ENCODE measurements at places on chromosomes 1 and 21.
A peak's percentile ranks its signal among the peaks of the same experiment; 100 is the strongest.

DNA sequence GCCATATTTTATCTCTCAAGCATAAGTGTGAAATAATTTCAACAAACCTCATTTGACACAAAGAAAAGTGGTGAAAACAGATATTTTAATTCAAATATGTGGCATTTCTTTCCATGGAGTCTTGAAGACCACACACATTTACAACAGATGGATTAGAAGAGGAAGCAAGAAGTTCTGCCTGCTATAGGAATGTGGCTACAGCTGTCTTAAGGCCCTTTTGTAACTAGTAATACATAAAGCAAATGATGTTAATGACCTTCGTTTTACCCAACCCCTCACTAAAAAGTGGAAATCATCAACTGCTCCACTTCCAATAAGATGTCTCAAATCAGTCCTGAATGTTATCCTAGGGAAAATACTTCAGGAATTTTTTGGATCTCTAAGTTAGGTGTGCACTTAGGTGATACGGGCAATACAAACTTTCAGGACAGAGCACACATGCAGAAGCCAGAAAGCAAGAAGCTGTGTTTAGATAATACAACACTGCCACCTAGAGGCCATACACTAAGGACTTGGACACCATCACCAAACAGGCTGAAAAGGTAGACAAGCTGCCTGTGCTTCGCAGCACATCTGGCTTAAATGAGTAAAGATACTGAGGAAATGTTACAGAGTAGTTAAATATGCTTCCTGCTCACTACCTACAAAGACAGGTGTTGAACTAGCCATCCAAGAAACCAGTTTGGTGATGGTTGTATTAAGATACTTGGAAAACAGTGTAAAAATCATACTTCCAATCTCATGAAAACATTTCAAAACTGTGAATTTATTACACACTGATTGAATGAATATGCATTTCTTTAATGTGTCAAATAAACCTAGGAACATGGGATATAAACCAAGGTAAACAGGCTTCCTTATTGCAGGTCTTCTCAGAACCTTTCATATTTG, 24.4 kb downstream of the RRAGC start:
- DNase-seq = peak; percentile 15

- DNase-seq = no peak
These were observed 55.5 kb downstream of the SLC66A1 start for GRCh38 chr1:19367584-19368041.

DNA sequence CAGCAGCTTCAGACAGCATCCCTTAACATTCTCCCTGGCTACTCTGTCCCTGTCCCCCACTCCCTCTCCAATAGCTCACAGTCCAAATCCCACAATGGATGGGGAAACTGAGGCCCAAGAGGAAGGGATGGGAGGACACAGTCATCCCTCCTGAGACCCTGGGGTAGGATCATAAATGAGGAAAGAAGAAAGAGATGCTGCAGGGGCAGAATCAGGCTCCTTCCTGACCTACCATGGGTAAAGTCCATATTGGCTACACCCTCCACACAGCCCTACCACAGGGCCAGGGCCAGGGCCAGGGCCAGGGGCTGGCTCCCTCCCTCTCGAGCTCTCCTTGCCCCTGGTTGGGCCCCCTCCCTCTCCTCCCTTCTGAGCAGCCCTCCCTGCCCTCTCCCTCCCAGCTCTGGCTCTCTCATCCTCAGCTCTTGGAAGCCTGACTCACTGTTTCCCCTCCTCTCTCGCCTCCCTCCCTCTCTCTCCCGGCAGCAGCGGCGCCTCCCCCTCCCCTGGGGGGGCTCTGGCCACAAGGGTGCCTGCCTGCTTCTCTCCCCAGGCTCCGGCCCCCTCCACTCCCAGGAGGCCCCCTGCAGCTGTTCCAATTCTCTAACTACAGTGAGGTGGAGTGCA, 4.9 kb downstream of the AHDC1 start:
- peak; percentile 54 for DNase-seq

GRCh38 chr1:34529935-34530859, 224.7 kb upstream of the GJB5 start:
- DNase-seq = no peak

- DNase-seq = no peak
These were observed 5.5 kb upstream of the AVPR1B start for GRCh38 chr1:206122686-206123085.

DNA sequence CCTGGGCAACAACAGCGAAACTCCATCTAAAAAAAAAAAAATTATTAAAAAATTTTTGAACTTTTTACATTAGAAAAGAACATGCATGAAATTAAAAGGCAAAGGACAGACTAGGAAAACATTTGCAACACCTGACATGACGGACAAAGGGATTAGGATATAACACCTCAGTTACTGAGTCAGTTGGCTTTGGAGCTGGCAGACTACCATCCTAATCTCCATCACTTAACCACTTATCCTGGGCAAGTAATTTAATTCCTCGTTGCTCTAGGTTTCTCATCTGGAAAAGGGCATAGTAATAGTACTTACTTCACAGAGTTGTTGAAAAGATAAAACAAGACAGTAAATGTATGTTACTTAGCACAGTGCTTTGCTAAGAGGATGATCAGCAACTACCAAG, 11.9 kb downstream of the HECTD3 start:
- DNase-seq = no peak

- DNase-seq = no peak
These were observed 27.2 kb upstream of the CSF1 start for GRCh38 chr1:109883248-109883955.

DNA sequence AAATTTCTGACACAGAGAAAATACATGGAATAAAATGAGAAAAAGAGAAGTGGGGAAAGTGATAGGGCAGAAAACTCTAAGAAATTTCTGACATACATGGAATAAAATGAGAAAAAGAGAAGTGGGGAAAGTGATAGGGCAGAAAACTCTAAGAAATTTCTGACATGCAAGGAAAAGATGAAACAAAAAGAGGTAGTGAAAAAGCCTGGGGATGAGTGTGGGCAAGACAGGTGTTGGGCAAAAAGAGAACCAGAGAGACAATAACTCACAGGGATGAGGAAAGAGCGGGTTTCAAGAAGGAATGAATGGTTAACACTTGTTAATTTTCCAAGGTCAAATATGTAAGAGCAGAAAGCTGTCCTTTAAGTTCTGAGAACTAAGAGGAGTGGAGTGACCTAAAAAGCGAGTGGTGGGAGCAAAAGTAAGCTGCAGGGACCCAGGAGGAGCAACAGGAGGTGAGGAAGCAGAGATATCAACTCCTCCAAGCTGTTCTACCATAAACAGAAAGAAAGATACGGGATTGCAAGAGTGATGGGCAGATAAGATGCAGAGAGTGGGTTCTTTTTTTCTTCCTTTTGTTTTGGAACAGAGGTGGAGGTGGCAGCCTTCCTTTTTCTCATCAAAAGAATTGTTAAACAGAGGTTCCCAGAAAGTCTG, 29.9 kb upstream of the EXO1 start:
- DNase-seq = no peak
